Central memory CD4-positive, alpha-beta T cell (primary cell): ENCODE measurements at places on chromosomes 12 and 14.

GRCh38 chr12:119308708-119309456 is 25.6 kb upstream of the CCDC60 start:
- no peak for DNase-seq

DNA sequence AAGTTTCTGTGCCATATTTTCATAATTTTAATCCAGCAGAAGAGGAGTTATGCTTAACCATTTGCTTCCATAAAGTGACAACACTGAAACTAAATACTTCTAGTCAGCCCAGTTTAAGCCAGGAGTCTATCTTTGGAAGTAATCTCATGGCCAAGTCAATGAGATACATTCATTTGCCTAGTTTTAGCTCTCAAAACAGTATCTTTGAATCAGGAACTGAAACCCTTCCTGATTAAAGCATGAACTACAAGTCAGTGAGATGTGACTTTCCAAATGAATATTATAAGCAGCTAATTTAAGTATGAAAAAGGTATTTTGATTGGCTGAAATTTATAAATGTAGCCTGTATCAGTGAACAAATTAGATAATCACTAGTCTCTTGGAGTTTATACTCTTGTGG is 491.5 kb downstream of the SLC6A15 start:
- no peak for DNase-seq

DNA sequence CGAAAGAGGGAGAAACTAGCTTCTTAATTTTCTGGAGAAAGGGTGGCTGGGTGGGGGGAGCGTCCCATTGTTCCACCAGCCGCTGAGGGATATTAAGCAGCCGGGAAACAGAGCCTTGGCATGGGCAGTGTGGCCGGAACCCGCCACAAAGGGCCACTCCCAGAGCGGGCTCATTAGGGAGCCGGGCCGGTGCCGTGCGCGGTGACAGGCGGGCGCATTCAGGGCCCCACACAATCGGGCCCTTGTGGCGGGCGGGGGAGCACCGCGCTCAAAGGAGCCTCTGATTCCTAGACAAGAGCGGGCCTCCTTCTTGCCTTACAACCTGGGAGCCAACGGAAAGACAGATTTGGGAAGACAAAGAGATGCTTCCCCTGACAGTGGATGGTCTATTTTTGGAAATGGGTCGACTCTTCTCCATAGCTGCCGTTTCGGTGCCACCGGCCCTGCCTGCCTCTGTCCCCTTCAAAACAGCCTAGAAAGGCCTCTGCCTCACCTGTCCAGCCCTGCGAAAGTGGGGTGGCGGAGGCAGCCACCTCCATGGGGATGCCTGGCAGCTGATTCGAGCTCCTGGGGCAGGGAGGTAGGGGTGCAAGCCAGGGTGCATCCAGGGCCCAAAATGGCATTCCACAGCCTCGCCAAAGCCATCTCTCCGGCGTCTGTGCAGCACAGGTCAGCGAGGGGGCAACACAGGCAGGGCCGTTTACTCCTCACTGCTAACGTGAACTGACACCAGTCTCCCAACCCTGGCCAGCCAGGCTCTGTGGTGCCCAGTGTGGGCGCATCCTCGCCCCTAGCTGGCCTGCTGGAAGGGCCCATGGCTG is 10.9 kb downstream of the CCDC85C start:
- DNase-seq = no peak

- no peak for DNase-seq
Measured at GRCh38 chr12:44708218-44708617, 167.9 kb downstream of the NELL2 start.

DNA sequence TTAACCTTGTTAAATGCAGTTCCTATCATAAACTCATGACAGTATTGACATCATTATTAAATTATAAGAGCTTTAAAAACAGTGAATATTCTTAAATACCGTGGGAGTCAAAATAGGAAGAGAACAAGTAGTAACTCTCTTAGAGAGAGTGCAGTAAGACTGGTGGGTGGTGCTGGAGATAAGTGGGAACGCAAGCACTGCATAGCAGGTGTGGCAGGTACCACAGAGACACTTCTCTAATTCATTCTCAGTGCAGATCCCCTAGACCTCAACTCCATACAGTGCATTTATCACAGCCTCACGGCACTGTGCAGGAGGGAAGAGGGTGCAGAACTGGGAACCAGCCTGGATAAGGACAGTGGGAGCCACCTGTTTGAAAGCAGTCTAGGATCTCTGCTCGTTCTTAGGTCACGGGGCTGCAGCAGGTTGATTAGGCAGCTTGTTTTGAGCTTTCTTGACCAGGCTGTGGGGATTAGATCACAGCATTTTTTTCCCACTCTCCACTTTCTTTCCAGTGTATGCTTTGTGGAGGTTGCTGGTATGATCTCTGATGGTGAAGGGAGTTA is 165.6 kb downstream of the PRKCH start:
- DNase-seq = no peak

GRCh38 chr14:21352587-21352986 is 31.2 kb downstream of the SUPT16H start:
- DNase-seq = no peak

DNA sequence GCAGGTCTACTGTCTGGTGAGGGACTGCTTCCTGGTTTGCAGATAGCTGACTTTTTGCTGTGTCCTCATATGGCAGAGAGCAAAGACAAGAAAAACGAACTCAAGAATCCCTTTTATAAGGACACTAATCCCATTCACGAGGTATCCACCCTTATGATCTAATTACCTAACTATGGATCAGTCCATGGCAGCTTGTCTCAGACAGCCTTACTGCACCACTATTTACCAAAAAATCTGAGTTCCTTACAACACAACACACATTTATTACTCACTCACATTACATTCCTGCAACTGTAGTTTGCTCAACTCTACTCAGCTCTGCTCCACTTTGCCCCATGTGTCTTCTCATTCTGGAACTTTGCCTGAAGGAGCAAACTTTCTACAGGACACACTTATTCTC is 10.1 kb upstream of the SLC6A15 start:
- no peak for DNase-seq

DNA sequence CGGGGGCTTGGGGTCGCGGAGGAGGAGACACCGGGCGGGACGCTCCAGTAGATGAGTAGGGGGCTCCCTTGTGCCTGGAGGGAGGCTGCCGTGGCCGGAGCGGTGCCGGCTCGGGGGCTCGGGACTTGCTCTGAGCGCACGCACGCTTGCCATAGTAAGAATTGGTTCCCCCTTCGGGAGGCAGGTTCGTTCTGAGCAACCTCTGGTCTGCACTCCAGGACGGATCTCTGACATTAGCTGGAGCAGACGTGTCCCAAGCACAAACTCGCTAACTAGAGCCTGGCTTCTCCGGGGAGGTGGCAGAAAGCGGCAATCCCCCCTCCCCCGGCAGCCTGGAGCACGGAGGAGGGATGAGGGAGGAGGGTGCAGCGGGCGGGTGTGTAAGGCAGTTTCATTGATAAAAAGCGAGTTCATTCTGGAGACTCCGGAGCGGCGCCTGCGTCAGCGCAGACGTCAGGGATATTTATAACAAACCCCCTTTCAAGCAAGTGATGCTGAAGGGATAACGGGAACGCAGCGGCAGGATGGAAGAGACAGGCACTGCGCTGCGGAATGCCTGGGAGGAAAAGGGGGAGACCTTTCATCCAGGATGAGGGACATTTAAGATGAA is 630 bp downstream of the FOS start:
- DNase-seq = peak; percentile 70

DNA sequence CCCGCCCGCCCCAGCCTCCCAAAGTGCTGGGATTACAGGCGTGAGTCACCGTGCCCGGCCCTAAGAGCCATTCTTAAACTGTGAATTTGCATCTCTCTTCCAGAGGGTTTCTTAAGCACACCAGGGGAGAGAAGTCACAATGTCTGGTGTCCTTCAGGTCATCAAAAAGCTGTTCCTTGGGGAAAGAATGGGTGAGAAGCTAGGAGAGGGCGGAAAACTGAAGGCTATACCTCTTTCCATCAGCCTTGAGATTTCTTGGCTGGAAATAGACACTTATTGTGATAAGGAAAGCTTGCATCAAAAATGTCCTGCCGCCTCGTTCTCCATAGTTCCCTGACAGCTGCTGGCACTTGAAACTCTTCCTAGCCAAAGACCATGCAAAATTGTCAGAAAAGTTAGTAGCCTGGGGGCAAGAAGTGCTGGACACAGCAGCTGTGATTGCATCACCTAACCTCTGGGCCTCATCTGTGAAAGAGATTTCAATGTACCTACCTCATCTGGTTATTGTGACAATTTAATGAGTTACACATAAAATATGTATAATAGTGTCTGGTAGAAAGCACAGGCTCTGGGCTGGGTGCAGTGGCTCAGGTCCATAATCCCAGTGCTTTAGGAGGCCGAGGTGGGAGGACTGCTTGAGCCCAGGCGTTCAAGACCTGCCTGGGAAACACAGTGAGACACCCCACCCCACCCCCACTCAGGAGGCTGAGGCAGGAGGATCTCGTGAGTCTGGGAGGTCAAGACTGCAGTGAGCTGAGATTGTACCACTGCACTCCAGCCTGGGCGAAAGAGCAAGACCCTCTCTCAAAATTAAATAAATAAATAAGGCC is 9.7 kb upstream of the UBC start:
- DNase-seq = no peak

- no peak for DNase-seq
Measured at GRCh38 chr14:73258076-73258475, 20.8 kb downstream of the PAPLN start.

DNA sequence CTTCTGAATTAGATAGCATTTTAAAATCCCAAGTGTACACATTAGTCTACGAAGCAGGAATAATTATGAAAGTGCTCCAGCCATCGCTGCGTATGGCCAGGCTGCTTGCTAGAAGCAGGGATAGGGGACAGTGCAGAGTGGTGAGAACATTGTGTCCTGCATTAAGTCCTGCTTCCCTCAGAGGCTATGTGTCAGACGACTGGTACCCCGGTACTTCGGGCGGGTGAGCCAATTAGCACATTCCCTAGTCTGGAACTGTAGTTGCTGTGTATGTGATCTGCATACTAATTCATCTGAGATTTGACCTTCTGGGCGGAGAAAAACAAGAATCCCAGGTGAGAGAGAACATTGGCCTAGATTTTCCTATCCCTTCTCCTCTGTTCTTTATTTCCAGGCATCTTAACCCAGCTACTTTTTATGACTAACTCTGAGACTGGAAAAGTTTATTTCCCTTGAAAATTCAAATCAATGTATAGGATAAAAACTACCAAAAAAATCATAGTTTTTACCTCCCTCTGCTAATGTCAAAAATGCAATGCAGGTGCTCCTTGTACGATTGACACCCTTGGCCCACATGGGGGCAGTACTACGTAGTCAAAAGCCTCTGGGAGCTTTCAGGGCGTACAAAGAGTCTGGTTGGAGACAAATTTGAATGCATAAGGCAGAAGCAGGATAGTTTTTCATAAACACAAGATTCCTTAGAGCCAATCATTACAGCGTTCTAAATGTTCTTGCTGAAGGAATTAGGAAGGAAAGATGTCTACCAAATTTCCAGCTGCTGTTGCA is 764.3 kb downstream of the NOVA1 start:
- no peak for DNase-seq

DNA sequence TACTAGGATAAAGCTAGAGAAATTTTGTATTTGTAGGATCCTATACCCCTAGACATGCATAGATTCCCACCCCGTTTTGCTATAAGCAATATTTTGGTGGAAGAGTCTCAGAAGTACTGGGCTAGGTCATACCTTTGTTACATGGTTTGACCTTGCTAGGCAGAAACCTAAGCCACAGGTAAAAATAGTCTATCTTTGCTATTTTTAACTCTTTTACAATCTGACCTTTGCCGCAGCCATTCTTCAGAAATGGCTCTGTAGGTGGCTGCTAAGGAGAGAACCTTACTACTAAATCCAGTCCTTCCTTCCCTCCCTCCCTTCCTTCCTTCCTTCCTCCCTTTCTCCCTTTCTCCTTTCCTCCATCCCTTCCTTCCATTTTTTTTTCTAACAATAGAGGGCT is 242.9 kb upstream of the SEL1L start:
- no peak for DNase-seq

DNA sequence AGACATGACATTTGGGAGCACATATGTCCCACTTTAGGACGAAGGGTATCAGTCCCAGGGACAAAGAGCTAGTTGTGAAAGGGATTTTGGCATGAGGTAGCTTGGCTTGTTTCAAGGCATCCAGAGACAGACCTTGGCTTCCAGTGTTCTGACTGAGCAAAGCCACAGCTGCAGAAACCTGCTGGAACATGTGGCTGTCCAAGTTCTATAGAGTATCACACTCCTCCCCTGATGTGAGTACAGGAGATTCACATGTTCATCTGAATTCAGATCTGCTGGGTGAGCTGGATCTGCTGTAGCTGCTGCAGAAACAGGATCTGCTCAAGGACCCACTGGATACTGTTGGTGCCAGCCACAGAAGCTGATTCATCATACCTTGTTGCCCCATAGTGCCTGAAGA is 10.1 kb upstream of the C14orf39 start:
- no peak for DNase-seq

DNA sequence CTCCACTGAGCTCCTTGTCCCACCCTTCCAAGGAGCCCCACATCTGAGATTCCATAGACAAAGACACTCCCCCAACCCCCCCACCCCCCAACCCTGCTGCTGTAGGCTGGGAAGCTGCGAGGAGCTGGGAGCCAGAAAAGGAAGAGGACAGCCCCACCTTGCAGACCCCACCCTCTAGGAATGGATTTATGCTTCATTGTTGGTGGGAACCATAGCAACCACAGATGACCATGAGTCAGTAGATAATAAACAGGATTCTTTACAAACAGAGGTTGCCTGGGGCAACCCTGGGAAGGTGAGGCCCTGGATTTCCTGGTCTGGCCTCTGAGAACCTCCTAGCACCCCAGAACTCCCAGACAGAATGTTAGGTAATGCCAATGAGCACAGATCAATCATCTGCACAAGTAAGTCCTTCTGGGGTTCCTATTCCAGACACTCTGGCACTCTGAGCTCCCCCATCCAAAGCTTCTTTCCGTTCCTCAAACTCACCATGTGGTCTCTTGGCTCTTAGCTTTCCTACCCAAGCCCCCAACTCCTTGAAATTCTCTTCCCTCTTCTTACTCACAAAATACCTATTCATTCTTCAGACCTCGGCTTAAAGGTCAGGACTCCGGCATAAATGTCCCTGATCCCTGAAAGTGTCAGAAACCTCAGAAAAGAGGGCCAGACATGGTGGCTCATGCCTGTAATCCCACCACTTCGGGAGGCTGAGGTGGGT is 15.2 kb upstream of the PLEKHG6 start:
- DNase-seq = no peak

DNA sequence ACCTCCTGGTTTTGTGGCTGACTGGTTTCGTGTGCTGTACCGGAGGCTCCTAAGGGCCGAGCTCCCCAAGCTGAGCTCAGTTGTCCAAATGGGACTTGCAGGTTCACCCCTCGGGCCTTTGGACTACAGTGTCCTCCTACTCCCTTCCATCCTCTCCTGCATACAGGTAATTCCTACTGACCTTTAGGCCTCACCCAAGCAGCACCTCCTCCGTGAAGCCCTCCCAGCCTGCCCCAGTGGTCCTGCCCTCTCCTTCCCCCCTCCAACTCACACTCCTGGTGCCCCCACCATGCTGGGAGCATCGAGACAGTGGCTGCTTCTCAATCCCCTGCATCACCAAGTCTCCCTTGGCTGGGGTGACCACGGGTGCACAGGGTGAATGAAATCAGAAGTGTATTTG is 27.1 kb upstream of the YY1 start:
- no peak for DNase-seq

- DNase-seq = peak; percentile 54
Measured at GRCh38 chr14:54627540-54628363, 60.8 kb downstream of the SAMD4A start.

GRCh38 chr14:74614508-74615495 is 2.8 kb upstream of the LTBP2 start:
- DNase-seq = no peak
